ENCODE measurements at places on chromosomes 16 and 17.
A peak's percentile ranks its signal among the peaks of the same experiment; 100 is the strongest.

DNA sequence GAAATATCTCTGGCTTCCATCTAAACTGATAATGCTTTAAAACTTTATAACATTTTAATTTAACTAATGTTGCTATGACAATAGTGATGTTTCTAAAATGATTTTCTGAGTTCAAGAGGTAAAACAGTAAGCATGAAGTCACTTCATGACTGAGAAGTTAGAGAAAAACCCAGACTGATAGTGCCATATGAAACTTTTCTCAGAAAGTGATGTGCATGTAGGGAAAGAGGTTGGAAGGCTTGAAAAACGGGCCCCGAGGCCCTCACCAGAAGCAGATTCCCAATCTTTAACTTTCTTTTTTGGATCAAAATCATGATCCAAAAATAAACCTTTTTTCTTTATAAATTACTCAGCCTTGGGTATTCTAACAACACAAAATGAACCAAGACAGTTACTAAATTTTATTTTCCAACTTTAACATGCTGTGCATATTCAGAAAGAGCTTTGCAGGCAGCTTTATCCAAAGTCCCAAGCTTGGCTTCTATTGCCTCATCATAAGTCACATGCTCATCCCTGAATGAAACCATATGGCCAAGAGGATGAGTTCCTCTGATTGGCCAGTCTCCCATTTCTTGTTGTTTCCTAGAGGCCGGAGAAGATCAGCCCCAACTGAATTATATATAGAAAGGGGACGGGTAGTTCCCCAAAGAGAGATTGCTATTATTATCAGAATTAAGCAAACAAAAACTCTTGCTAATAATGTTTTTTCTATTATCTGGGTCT, 357.6 kb upstream of the SALL1 start:
- no peak for DNase-seq

GRCh38 chr17:18218756-18219415, 6.5 kb upstream of the LLGL1 start:
- DNase-seq = peak; percentile 37

DNA sequence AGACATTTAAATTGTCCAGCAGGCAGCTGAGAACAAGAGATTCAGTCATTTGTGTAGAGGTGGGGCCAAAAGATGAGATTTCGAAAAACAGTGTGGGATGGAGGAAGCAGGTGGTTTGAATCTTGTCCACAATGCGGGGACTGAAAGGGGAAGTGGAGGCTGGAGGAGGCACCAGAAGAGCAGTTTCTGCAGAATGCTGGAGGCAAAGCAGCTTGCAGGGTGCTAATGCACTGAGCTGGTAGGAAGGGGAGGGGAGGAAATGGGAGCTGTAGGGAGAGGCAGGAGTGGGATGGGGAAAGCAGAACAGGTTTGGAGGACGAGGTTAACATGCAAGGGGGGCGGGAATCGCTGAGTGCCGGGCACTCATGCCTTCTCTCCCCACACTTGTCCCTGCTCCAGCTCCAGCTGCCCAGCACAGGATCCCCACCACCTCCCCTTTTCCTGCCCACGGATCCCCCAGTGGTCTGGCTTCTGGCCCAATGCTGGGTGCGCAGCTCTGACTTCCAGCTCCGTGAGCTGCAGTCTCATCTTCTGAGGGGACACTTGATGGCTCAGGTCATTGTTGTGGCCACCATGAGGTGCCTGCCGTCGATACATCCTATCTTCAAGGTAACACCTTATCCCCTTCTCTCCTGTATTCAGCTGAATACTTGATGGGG, 9.4 kb downstream of the C17orf100 start:
- DNase-seq = no peak

GRCh38 chr17:9332132-9332494, 243.5 kb downstream of the STX8 start:
- DNase-seq = no peak

- no peak for DNase-seq
These were observed 125.2 kb downstream of the ZFHX3 start for GRCh38 chr16:72922714-72923113.

- DNase-seq = no peak
These were observed 31.1 kb downstream of the ADCY7 start for GRCh38 chr16:50297301-50298074.

- peak; percentile 10 for DNase-seq
These were observed 20.7 kb downstream of the PIK3R6 start for GRCh38 chr17:8846768-8847211.

- no peak for DNase-seq
These were observed 172.0 kb downstream of the AXIN2 start for GRCh38 chr17:65389426-65389825.

DNA sequence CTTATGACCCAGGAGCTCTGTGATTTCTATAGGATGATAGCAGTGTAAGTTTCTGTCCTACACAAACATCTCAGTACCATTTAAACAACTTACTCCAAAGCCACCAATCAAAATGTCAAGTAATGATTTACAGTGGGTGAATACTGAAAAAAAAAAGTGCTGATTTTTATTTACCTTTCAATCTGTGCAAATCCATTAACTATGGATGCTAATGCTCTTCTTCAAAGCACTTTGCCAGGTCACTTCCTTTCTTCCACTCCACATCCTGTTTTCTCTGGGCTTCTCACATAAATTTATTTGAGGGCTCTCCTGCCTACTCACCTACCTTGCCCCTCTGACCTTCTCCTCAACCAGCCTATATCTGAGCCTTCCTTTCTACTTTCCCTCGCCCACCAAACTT, 101.6 kb downstream of the SKAP1 start:
- no peak for DNase-seq

GRCh38 chr16:70684146-70685060, 1.4 kb downstream of the MTSS2 start:
- no peak for DNase-seq

DNA sequence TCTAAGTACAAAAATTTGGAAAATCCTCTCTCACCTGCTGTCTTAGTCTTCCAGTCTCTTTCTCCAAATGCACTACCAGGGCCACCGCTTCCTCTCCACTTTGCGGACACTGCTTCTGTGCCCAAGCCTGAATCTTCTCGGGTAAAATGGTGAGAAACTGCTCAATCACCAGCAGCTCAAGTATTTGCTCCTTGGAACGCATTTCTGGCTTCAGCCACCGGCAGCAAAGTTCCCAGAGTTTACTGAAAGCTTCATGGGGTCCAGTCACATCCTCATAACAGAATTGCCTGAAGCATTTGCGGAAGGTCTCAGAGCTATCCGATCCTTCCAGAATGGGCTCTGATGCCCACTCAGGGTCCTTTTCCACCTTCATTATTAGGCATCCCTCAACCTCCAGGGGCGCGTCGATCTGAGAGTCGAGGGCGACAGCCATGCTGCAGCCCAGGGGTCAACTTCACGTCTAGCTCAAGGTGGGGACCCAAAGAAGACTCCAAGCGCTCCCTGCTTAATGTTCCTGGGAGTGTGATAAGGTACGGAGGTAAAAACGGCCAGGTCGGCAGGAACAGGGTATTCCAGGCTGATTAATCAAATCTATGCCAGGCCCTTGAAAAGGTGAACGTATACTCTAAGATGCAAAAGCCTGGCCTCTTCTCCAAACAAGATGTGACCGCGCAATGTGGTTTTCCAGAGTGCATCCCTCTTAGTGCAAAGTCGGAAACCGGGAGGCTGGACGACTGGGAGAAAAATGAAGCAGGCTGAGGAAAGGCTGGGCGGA, 763 bp downstream of the ZKSCAN2 start:
- peak; percentile 49 for DNase-seq

GRCh38 chr17:47604598-47604927, 45.2 kb upstream of the KPNB1 start:
- DNase-seq = no peak

- peak; percentile 56 for DNase-seq
These were observed 17.1 kb upstream of the C17orf113 start for GRCh38 chr17:42067371-42068091.

DNA sequence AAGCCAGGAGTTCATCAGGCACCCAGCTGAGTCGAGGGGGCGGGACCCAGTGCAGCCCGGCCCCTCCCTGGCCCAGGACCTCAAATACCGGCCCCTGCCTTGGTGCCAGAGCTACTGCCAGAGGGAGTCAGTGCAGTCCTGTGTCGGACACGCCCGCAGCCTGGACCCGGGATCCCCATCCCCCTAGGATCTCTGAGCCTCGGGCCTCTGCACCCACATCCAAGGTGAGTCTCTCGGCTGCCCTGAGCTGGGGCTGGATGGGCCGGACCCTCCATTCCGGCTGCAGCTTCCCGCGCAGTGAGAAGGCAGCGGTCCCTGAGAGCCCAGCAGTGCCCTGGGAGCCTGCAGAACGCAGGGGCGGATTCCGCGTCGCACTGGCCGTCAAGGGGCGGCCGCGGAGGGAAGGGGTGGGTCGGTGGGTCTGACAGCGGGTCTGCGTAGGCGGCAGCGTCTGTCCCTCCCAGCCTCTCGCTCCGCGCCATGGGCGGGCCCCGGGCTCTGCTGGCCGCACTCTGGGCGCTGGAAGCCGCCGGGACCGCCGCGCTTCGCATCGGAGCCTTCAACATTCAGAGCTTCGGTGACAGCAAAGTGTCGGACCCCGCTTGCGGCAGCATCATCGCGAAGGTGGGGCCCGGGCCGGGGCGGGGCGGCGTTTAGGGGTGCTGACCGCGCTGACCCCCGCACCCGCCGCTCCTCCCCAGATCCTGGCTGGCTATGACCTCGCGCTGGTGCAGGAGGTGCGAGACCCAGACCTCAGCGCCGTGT, at the start of gene DNASE1L2:
Gene DNASE1L2 (plus strand): TSS at position 108 of the 765 bp plus-strand sequence. CDS start 373 bp downstream, at position 481.
- DNase-seq = no peak

DNA sequence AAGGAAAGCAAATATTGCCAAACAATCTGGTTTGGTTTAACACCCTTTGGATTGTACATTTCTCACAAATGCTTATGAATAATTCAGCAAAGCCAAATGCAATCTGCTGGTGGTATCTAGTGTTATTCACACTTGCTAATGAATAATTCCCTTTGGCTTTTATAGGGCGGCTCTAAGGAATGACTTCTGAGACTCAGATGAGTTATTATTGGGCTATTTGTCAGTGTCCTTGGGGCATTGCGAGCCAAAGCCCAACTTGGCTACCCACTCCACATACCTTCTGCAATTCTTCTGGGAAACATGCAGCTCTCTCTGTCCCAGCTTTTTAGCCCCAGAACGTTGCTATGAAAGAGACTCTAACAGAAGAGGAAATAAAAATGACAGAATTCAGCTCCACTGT, 41.1 kb downstream of the FTO start:
- peak; percentile 49 for DNase-seq

DNA sequence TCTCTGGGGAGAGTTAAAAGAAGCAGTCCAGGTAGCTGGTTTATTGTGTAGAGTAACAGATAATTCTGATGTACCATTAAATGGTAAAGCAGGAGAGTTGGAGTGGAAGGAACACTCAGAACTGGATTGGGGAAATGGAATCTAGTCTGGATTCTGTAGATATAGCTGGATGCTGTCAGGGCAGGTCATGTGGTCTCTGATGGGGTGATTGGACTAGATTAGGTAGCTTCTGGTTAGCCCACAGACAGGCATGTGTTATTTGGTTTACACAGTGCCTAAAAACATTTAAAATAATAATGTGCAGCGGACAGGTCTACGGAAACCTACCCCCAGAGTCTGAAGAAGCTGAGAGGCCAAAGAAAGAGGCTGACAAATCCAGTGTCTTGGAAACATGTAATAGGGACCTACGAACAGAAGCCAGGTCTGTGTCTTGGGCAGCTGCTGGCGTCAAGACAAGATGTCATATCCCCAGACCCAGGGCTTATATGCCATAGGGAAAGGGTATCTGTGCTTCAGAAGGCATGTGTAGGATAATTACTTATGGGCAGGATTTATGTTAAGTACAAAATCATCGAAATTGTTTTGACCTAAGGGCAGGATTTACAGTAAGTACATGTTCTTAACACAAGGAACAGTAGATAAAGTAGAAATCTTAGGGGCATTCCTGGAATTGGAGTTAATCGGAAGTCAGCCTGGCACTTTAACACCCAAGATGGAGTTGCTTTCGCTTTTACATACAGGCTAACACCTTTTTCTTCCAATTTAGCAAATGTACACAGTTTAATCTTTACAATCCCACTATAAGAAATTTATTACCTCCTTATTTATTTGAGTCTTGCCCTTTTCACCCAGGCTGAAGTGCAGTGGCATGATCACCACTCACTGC, 12.4 kb downstream of the LUC7L3 start:
- DNase-seq = no peak

DNA sequence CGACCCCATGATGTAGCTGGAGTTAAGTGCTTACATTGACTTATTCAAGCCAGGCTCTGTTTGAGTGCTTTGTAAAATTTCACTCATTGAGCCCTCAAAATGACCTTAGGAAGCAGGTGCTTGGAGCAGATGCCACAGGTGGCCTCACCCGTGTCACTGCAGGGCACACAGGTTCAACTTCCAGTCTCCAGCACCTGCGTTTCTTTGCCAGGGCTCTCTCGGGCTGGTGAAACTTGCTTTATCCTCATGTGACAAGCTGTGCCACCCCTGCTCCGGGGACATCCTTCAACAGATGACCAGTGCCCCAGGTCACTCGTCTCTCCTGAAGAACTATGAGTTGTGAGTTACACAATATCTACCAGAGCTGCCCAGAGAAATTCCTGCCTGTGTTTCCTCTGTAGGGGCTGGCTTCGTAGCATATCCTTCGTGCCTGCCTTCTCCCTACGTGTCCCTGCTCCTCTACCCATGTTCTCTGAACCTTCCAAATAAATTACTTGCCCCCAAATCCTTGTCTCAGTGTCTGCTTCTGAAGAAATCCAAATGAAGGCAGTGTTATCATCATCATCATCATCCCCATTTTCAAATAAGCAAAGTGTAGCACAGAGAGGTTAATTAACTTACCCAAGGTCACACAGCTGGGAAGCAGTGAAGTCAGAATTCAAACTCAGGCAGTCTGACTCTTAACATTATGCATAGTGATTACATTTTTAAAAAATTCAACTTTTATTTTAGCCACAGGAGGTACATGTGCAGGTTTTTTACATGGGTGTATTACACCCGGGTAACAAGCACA, 352.5 kb downstream of the NPIPA8 start:
- DNase-seq = no peak

DNA sequence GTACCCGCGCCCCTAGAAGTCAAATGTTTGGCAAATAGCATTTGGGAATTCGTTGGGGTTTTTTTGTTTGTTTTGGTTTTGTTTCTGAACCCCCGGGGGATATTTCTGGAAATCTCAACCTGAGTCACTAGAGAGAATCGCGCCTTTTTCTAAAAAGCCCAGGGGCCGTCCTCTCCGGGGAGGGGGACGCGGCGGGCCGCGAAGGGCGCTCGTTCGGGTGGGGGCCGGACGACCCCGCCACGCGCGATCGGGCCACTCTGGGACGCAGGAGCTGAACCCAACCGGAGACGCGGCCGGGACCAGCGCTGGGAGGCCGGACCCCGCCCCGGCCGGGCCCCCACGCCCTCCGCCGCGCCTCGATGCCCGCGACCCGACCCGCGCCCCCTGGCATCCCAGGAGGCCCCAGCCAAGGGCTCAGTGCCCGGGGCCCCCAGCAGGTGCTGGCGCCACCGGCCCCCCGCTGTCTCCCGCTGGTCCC, 302 bp downstream of the LITAF start:
- peak; percentile 11 for DNase-seq
